Myocyte (in vitro differentiated cells): ENCODE measurements at places on chromosomes 4 and X.

- DNase-seq: no peak
Observed at GRCh38 chr4:4424499-4425115, 37.7 kb downstream of the NSG1 start.

GRCh38 chr4:80101071-80101791 lies 28.2 kb upstream of the ANTXR2 start:
- DNase-seq: no peak

DNA sequence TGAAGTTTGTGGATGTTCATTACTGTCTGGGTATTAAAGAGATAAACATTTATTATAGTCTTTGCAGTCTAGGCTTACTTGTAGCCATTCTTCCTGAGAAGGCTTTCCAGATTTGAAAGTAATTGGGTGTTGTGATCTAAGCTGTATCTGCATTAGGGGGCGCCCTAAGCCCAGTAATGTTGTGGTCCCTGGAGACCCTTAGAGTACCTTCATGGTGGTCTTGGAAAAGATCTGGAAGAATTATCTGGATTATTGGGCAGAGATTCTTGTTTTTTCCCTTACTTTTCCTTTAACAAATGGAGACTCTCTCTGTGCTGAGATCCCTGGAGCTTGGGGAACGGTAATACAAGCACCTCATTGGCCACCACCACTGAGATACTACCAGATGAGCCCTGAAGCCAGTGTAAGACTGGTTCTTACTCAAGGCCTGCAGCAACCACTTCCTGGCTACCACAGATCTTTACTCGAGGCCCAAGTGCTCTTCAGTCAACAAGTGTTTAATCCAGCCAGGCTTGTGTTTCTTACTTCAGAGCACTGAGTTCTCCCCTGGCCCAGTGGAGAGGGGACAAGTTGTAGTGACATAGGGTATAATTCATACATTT lies 63.1 kb downstream of the RTL3 start:
- DNase-seq: peak; percentile 22

GRCh38 chrX:68694435-68695205 lies 47.2 kb downstream of the STARD8 start:
- DNase-seq: no peak

GRCh38 chrX:113959912-113960626 lies 623.8 kb upstream of the HTR2C start:
- DNase-seq: no peak

GRCh38 chr4:86908251-86908657 lies 16.0 kb upstream of the C4orf36 start:
- no peak for DNase-seq

- DNase-seq: no peak
Observed at GRCh38 chr4:39559626-39560025, 32.4 kb upstream of the UGDH start.

- no peak for DNase-seq
Observed at GRCh38 chrX:97306771-97307470, 423.2 kb downstream of the RPA4 start.

- no peak for DNase-seq
Observed at GRCh38 chr4:3497523-3498389, 34.5 kb downstream of the LRPAP1 start.

DNA sequence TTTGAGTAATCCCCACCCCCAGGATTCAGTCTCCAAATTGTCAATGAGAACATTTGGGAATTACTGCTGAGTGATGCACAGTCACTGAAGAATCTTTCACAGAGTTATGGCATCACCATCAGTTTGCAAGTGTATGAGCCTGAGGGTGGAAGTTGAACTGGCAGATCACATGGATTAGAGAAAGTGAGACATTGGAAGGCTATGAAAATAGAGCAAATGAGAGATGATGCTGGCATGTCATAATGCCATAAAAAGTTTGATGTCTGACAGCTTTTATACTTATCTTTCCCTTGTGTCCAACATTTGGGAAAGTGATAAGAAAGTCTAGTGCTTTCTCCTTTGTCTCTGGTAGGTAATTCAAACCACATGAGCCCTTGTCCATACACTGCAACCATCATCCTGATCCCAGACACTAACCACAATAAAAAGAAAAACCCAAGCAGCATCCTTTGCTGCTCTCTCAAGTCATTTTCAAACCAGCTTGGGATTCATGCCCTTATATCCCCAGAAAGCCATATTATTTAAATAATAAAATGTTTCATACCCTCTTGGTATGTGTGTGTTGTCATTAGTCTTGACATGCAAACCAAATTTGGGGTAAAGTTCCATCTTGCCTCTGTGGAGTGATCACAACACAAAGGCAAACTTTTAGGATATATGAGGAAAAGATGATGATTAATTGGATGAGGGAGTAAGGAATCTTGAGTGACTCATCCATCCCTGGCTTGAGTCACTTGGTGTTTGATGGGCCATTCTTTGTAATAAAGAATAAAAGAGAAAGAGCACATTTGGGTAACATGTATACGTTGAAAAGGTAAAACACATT lies 438.9 kb downstream of the GRXCR1 start:
- peak; percentile 26 for DNase-seq

GRCh38 chr4:6191448-6192130 lies 8.8 kb downstream of the JAKMIP1 start:
- DNase-seq: no peak

GRCh38 chr4:53721263-53721662 lies 130.0 kb upstream of the LNX1 start:
- DNase-seq: peak; percentile 44

- no peak for DNase-seq
Observed at GRCh38 chrX:66020631-66021334, 19.1 kb downstream of the VSIG4 start.

DNA sequence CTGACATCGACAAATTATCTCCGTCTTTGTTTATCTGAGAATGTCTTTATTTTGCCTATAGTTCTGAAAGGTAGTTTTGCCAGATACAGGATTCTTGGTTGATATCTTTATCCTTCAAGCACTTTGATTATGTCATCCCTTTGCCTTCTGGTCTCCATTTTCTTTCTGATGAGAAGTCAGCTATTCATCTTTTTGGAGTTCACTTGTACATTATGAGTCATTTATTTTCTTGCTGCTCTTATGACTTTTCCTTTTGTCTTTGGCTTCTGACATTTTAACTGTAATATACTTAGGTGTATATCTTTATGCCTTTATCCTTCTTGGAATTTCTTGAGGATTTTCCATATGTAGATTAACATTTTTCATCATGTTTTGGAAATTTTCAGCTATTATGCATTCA lies 51.4 kb downstream of the SHROOM4 start:
- DNase-seq: no peak
